ENCODE measurements at places on chromosomes 13 and 19.

DNA sequence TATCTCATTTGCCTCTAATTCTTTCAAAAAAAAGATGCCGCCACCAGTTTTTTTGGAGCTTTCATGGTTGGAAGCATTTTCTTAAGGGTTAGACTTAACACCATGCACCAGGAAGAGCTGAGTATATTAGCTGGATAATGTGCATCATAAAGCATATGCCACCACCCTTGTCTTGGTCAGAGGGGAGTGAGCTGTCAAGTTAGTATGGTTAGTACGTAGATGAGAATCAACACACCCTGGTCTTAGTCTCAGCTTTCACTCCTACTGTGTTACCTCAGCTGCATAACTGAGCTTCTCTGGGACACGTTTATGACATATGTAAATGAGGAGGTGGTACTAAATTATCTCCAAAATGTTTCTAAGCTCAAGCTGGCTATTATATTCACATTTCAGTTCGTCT is 415.6 kb downstream of the DCT start:
- DNase-seq, result no peak

DNA sequence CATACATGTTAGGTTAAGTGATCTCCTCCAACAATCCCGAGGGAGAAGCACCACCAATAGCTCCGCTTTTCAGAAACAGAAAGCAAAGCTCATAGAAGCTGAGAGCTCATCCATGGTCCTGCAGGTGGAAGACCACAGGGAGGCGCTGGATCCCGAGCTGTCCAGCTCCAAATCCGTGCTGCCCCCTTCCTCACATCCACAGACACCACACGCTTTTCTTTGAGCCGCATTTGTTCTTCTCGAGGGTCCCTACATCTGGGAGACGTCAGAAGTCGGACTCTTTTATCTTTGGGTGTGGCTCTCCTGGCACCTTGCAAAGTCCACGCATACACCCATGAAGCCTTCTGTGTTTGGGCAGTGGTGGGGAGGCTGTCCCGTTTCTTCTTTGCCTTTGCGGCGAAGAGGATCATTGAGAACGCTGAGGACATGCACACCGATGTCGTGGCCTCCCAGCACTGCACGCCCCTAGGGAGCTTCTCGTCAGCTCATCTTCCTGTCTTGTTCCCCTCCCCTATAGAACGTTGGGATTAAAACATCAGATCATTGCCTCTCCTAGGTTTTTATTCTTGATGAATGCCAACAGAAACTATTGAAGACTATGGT is 184.8 kb downstream of the TEX29 start:
- DNase-seq, result no peak

DNA sequence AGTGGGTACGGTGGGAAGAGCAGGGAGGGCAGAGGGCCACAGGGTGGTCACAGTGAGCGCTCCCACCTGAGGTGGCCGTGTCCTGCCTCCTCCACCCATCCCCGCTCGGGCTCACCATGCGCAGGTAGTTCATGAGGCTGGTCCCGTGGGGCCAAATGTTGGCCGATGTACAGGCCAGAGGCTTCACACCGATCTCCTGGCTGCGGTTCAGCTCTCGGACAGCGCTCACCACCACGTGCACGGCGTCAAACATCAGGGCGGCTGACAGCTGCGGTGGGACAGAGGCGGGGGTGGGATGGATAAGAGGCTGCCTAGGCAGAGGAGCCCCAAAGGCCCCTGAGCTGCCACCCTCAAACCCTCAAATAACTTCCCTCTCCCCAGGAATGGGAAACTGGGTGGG is 15.8 kb downstream of the GRIK5 start:
- no peak for DNase-seq

DNA sequence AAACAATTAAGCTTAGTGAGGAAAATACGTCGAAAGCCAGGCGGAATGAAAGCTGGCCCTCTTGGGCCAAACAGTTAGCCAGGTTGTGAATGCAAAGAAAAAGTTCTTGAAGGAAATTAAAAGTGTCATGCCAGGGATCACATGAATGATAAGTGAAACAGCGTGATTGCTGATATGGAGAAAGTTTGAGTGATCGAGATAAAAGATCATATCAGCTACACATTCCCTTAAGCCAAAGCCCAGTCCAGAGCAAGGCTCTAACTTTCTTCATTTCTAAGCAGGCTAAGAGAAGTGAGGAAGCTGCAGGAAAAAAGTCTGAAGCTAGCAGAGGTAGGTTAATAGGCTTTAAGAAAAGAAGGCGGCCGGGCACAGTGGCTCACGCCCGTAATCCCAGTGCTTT is 254.0 kb downstream of the EFNB2 start:
- DNase-seq, result no peak

DNA sequence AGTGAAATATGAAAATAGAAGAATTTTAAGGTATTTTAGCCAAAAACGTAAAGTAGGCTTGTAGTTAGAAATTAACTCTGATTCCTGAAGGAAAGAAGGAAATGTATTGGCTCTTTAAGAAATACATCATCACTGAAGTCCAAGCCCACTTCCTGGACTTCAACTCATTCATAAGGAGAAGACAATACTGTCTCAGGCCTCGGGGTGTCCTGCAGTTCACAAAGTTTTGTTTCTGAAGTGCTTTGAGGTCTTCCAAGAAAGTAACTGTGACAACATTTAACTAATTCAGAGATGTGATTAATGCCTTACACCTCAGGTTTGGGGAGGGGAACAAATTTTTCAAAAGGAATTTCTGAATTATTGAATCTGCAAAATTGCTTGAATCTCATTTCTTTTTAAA is 65.8 kb upstream of the STARD13 start:
- no peak for DNase-seq

GRCh38 chr19:40392894-40393517 is 3.0 kb upstream of the HIPK4 start:
- DNase-seq, result no peak

DNA sequence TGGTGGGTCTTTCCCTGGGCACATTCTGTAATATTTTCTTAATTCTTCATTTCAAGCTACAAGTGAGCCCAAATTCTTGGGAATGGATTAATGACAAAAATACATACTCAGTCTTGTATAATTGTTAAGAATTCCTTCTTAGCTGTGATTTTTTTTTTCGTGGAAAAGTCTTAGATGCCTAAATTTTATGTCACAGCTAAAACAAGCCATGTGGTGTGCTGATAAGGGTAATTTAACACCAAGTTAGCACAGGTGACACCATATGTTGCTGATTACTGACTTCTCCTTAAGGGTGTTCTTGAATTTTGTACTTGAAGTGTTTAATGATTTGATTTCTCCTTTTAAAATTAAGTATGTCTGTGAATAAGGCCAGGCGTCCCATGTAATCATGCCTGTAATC is 29.3 kb downstream of the WDFY2 start:
- DNase-seq, result no peak

GRCh38 chr19:4518345-4519171 is at the start of gene PLIN4:
PLIN4 (minus strand) TSS chr19:4518486; CDS start chr19:4518272, 214 bp downstream.
- DNase-seq, result no peak

GRCh38 chr19:53076984-53077383 is 26.2 kb downstream of the ZNF160 start:
- DNase-seq, result no peak

DNA sequence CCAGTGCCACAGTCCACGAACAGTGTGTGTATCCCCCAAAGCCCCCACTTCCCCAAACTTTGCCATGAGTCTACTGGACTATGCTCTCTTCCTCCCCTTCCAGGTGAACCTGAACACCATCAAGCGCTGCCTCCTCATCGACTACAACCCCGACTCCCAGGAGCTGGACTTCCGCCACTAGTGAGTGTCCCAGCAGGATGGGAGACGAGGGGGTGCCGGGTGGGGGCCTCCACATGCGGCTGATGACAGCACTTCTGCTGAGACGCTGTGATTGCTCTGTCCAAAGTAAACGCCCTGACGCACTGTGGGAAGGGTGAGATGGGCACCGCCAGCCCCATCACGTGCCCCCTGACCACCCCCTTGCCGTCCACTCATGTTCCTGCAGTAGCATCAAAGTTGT is 2.0 kb upstream of the P2RY11 start:
- DNase-seq, result no peak

- peak; percentile 93 for DNase-seq
Observed at GRCh38 chr13:50686551-50686950, 156.9 kb downstream of the DLEU7 start.

DNA sequence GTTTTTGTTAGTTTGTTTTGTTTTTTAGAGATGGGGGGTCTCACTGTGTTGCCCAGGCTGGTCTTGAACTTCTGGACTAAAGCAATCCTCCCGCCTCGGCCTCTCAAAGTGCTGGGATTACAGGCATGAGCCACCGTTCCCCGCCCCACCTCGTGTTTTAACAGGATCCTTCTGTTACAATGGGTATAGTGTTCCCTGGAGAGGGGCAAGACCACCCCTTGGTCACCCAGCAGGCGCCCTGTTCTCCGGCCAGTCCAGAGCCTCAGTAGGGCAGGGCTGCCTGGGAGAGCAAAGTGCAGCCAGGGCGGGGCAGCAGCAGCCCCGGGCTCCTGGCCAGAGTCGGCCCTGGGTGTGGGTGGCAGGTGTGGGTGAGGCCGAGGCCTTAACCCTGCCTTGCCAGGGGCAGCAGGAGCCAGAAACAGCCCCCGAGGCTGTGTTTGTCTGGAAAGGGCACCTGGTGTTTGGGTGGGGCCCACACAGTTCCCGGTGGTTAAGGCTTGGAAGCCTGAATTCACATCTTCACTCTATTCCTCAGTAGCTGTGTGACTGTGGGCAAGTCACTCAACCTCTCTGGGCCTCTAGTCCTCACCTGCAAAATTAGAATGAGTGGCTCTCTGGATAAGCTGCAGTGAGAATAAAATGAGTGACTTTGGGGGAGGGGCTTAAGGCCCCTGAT is 7.2 kb downstream of the VASP start:
- no peak for DNase-seq

GRCh38 chr13:47397739-47398138 is 500.9 kb upstream of the HTR2A start:
- DNase-seq, result no peak

GRCh38 chr19:30064348-30064699 is 122.3 kb downstream of the URI1 start:
- no peak for DNase-seq

GRCh38 chr13:67123165-67123564 is 107.0 kb downstream of the PCDH9 start:
- DNase-seq, result peak; percentile 3

- DNase-seq, result no peak
Observed at GRCh38 chr13:114047358-114047881, 73.5 kb upstream of the C13orf46 start.

- DNase-seq, result peak; percentile 63
Observed at GRCh38 chr13:25973576-25973975, 78.2 kb downstream of the SHISA2 start.

DNA sequence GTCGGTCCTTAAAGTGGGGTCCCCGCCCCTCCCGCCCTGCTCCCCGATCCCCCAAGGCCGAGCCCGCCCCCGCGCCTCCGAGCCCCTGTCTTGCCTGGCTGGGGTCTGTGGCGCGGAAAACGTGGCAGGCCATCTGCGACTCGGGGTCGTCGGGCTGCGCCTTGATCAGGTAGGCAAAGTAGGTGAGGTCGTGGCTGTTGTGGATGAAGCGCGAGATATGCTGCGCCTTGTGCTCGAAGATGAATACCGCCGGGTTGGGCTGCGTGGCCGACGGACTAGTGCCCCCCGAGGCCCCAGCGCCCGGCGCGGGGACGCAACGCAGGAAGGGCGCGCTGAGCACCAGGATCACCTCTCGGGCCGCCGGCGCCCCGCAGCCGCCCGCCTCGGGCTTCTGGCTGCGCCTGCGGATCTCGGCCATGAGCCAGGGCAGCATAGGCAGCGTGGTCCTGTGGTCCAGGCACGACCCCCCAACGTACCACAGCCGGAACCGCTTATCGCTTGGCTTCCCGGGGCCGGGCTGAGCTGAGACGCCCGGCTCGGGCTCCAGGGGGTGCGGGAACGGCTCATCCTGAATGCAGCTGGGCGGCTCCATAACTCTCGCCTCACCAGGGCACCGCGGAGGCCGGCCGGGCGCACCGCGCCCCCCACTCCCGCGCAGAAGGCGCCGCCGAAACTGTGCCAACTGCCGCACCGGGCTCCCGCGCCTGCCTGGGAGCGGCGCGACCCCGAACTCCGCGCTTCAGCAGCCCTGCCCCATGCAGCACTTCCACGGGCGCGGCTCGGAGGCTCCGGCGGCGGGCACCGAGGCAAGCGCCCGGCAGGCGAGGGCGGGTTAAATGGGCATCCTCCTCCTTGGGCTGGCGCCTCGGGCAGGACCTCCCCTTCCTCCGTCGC is 546 bp downstream of the TBC1D4 start:
- DNase-seq, result no peak

DNA sequence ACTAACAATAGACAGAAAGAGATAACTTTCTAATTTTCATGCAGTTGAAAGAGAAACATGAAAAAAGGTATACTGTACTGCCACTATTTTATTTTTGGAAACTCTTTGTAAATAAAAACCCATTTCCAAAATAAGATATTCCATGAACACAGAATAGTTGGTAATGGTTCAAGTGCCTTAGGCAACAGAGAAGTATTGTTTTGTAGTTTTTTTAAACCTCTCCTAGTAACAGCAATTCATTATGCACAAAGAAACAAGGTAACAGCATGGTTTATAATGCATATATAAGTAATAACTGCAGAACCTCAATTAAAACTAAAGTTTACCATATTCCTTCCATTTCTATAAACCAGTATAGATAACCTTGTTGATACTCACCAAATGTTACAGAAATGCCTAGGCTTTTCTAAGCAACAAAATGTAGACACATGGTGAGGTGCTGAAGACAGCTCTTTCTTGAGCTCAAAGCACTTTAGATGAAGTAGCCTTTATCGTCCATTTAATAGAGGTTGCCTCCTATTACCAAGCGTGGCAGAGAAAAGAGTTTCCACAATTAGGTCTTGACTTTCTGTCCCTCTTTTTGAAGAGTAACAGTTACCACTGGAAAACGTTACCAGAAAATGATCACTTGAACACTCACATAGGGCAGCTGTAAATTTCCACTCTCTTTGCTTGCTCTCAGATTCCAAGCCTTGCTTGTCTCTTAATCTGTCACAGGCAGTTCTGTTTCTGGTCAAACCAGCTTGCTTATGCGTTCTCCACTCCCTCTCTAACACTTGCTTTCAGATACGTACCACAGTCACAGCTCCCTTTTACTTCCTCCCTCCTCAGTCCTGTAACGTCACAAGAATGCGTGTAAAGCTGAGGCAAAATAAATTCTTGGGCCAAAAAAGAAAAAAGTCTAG is 42.9 kb downstream of the CAB39L start:
- no peak for DNase-seq

- peak; percentile 30 for DNase-seq
Observed at GRCh38 chr19:39110263-39110967, 15.2 kb upstream of the PAK4 start.

- DNase-seq, result no peak
Observed at GRCh38 chr13:110168999-110169933, 137.7 kb downstream of the COL4A1 start.

GRCh38 chr13:74068471-74068870 is 65.7 kb downstream of the KLF12 start:
- no peak for DNase-seq

GRCh38 chr19:58559275-58560006 is 1.0 kb upstream of the UBE2M start:
- DNase-seq, result peak; percentile 75

DNA sequence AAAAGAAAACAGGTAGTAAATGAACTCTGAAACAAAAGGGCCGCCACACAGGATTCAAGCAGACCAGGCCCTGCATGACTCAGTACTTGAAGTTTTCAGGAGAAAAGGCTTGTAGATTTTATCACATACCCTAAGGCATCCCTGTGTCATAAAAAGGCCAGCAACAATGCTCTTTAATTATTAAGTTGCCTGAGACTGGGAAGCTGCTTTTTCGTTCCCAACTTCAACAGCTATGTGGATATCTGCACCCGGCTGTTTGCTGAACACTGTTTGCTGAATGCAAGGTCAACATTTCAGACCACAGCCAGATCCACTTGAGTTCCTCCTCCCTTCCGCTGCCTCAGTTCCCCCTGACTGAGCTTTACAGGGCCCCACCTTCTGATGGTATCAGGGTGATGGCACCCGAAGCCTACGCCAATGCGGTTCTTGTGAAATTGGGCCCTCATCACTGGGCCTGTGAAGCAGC is 6.1 kb upstream of the ECH1 start:
- DNase-seq, result no peak
